ENCODE measurements at places on chromosomes 2 and 18.

- no peak for DNase-seq
- H3K4me3 ChIP-seq = no peak overlapping the region
- H3K27me3 ChIP-seq = no peaks in the 10 kb centered on the region
- no peak overlapping the region for H3K27ac ChIP-seq
Measured at GRCh38 chr2:189641590-189641989, 19.7 kb upstream of the ASNSD1 start.

DNA sequence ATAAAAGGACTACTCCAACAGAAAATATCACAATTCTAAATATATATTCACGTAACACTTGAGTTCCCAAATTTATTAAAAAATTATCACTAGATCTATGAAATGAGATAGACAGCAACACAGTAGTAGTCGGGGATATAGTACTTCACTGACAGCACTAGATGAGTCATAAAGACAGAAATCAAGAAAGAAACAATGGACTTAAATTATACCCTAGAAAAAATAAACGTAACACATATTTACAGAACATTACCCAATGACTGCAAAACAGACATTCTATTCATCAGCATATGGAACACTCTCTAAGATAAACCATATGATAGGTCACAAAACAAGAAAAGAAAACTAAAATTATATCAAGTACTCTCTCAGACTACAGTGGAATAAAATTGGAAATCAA, 429.4 kb downstream of the MBD2 start:
- DNase-seq = no peak
- H3K27me3 ChIP-seq = no peaks in the 10 kb centered on the region
- H3K27ac ChIP-seq = no peak overlapping the region
- H3K4me3 ChIP-seq = no peak overlapping the region
- H3K36me3 ChIP-seq = no peaks in the 10 kb centered on the region

DNA sequence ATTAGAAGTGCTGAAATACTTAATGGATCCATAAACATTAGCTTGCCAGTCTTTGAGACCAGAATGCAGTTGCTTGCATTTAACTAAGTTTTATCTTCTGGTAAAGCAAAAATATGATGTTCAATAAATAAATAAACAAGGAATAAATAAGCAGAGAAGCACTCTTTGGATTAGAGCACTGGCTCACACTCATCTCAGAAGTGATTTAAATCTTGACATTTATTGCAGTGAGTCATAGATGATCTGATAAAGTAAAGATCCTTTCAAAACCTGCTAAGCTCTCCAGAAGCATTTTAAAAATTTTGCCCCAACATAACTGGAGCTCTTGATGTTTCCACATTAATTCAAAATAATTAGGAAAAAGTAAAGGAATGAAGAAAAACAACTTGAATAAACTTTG, 66.8 kb downstream of the KYNU start:
- no peaks in the 10 kb centered on the region for H3K36me3 ChIP-seq
- no peaks in the 10 kb centered on the region for H3K4me1 ChIP-seq
- H3K27ac ChIP-seq = no peak overlapping the region
- no peak for DNase-seq
- H3K27me3 ChIP-seq = peaks cover 3% of the 10 kb centered on the region

GRCh38 chr2:218369330-218369729, 12.7 kb downstream of the CATIP start:
- DNase-seq = no peak
- H3K27ac ChIP-seq = no peak overlapping the region

GRCh38 chr2:224160917-224161316, 121.8 kb upstream of the SERPINE2 start:
- no peaks in the 10 kb centered on the region for H3K4me1 ChIP-seq
- H3K4me3 ChIP-seq = no peak overlapping the region
- no peak for DNase-seq
- H3K27ac ChIP-seq = no peak overlapping the region
- H3K27me3 ChIP-seq = peaks cover 7% of the 10 kb centered on the region
- no peaks in the 10 kb centered on the region for H3K36me3 ChIP-seq
